PC-9 (cell line): ENCODE measurements at places on chromosomes 16 and 17. TPM values are rescaled to one million over a fixed set of nuclear protein-coding genes. Genes with fewer than 3 reads are reported as not detected.

DNA sequence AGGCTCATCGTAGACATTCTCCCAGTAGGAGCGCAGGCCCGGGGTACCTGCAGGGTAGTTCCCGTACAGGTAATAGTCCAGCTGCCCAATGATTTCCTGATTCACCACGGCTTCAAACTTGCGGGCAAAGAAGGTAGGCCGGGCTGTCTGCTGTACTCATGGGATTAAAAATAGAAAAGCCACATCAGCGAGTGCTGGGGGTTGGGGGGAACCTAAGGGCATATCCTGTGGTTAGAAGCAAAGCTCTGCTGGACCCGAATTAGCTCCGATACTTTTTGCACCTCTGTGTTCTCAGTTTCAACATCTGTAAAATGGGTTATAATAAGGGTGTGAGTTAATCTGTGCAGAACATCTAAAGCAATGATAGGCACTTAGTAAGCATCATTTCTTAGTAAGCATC is 336.2 kb downstream of the XYLT1 start:
- DNase-seq: no peak
- peaks cover 34% of the 10 kb centered on the region for H3K27me3 ChIP-seq
- no peaks in the 10 kb centered on the region for H3K4me1 ChIP-seq
- H3K36me3 ChIP-seq: no peaks in the 10 kb centered on the region

DNA sequence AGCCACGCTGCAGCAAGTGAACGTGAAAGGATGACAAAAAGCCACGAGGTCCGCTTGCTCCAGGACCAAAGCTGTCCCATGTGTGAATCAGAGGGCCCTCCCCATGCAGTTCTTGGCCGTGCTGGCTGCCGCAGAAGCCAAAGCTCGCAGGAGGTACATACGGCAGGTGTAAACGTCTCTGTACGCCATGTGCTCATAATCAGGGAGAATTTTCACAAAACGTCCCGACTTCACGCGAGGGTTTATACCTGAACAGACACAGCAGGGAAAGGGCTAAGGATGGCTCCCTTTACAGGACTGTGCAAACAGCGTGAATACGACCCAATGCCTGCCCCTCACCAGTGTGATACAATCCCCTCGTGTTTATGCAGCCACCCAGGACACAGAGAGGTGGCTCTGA is 25.3 kb downstream of the FBXO31 start:
- no peaks in the 10 kb centered on the region for H3K27me3 ChIP-seq
- H3K27ac ChIP-seq: no peak overlapping the region
- no peaks in the 10 kb centered on the region for H3K4me1 ChIP-seq
- no peak overlapping the region for H3K4me3 ChIP-seq

DNA sequence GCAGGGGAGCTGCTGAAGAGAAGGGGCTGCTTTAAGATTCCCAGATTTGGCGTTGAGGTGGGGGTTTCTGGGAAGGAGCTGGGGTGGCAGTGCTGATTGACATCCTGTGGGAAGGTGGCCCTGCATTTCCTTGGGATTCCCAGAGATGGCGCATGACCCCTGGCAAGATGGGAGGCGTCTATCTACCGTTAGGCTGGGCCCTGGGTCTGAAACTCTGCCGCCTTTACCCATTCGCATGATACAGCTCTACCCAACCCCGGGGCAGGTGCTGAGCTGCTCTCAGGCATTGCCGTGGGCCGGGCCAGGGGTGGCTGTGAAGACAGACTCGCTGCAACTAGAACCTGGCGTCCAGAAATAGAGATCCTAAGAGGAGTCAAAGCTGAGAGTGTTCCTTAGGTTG is 9.9 kb upstream of the MVD start:
- no peaks in the 10 kb centered on the region for H3K27me3 ChIP-seq
- DNase-seq: no peak
- H3K27ac ChIP-seq: no peak overlapping the region
- H3K4me3 ChIP-seq: no peak overlapping the region
- no peaks in the 10 kb centered on the region for H3K36me3 ChIP-seq

GRCh38 chr16:79821911-79822310 is 221.4 kb upstream of the MAF start:
- H3K4me1 ChIP-seq: no peaks in the 10 kb centered on the region
- H3K27ac ChIP-seq: no peak overlapping the region
- no peak for DNase-seq
- H3K36me3 ChIP-seq: no peaks in the 10 kb centered on the region
- 0 out of 2 replicates have a peak, but pooled peaks cover 7% of the 10 kb centered on the region for H3K27me3 ChIP-seq
- no peak overlapping the region for H3K4me3 ChIP-seq

MILR1 gene
- total RNA-seq: 22.9 and 25.6 TPM in 2 replicates

GRCh38 chr16:23945243-23945642 is 109.5 kb downstream of the PRKCB start:
- H3K4me3 ChIP-seq: no peak overlapping the region
- DNase-seq: no peak
- no peaks in the 10 kb centered on the region for H3K36me3 ChIP-seq
- H3K27me3 ChIP-seq: peaks cover 25% of the 10 kb centered on the region
- H3K27ac ChIP-seq: no peak overlapping the region

EPX gene
- total RNA-seq: not detected in 2 replicates

KRTAP17-1 gene
- not detected in 2 replicates for total RNA-seq

NSF gene
- total RNA-seq: 23.3 and 40.0 TPM in 2 replicates

- DNase-seq: no peak
- peaks cover 39% of the 10 kb centered on the region for H3K27me3 ChIP-seq
- H3K36me3 ChIP-seq: no peaks in the 10 kb centered on the region
- H3K27ac ChIP-seq: no peak overlapping the region
- H3K4me1 ChIP-seq: no peaks in the 10 kb centered on the region
- H3K4me3 ChIP-seq: no peak overlapping the region
These were observed 366.1 kb downstream of the XYLT1 start for GRCh38 chr16:17104654-17105053.

DNA sequence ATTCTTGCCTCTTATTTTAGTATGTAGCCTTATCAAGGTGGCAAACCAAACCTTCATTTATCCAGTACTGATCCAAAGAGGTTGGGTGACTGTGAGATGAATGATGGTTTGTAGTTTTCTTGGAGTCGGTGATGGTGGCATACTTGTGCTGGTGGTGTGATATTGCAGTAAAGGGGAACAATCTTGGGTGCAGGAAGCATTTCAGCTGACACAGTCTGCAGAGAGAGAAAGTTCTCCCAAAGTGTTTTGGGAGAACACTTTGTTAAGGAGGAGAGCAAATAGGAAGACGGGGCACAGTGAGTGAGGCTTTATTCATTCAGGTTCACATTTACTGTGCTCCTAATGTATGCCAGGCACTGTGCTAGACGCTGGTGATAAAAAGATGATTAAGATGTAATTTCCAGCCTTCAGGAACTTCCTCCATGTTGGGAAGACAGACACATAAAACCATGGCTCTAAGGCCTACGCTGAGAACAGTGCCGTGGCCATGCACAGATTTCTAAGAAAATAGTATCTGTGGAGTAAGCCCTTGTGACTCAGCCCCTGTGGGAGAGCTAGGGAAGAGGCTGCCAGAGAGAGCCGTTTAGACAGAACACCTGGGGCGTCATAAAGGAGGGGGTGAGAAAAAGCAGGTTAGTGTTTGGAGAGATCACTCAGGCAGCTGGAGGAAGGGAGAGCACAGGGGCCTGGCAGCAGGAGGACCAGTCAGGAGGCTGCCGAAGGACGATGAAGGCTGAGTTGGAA is 13.8 kb downstream of the HEATR3 start:
- H3K27ac ChIP-seq: no peak overlapping the region
- no peak for DNase-seq
- no peaks in the 10 kb centered on the region for H3K4me1 ChIP-seq
- no peak overlapping the region for H3K4me3 ChIP-seq
- no peaks in the 10 kb centered on the region for H3K36me3 ChIP-seq

DNA sequence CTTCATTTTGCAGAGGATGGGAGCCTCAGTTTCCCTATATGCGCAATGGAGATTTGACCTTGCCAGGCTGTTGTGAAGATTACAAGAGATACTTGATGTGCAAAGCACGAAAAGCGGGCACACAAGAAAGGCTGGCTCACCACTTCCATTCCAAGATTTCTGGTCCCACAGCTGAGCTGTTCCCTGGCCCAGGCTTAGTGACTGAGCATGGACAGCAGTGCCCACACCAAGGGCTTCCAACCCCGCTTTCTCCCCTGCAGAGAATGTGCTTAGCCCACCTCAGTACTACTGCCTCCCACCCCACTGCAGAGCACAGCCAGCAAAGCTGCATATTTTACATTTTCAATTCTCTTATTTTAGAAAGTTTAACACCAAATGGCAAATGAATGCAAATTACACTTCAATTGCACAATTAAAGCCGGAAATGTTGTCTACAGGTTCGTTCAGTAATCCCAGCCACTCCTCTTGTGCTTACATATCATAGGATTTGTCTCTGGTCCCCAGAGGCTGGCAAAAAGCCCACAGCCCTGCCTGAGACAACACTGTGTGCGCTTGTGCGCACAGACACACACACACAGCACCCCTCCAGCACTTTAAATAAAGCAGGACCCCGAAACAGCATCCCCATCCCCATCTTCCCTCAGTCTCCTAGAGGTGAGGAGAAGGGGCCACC is 51.8 kb downstream of the VAC14 start:
- peak overlapping the region; percentile 98 for H3K27ac ChIP-seq
- no peak for DNase-seq
- H3K4me3 ChIP-seq: no peak overlapping the region
- H3K27me3 ChIP-seq: no peaks in the 10 kb centered on the region
- peaks cover 53% of the 10 kb centered on the region for H3K4me1 ChIP-seq
